Activated CD4-positive, alpha-beta T cell treated with anti-CD3 and anti-CD28 coated beads, Interleukin-2, Interleukin-6, amounts not matched to agents 100 ng/mL and 50 ng/mL, durations not matched to agents 16 hours and 8 hours (primary cell): ENCODE measurements at places on chromosomes 3 and 15.

DNA sequence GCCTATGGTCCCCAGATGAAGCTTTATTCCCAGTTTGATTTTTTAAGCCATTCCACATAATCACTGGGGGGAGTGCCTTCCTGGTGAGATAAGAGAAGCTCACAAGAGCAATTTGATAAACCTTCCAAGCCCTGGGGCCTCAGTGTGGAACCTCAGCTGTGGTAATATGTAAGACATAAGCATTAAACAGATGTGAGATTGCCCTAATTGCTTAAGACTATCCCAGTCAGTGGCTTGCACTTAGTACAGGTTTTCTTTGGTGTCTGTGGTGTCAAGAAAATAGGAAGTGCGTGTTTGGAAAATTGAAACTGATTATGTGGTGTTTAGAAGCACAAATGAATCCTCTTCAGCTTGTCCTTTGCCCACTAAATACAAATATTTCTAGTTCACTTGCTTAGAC, 54.3 kb downstream of the LRRN1 start:
- DNase-seq: no peak

DNA sequence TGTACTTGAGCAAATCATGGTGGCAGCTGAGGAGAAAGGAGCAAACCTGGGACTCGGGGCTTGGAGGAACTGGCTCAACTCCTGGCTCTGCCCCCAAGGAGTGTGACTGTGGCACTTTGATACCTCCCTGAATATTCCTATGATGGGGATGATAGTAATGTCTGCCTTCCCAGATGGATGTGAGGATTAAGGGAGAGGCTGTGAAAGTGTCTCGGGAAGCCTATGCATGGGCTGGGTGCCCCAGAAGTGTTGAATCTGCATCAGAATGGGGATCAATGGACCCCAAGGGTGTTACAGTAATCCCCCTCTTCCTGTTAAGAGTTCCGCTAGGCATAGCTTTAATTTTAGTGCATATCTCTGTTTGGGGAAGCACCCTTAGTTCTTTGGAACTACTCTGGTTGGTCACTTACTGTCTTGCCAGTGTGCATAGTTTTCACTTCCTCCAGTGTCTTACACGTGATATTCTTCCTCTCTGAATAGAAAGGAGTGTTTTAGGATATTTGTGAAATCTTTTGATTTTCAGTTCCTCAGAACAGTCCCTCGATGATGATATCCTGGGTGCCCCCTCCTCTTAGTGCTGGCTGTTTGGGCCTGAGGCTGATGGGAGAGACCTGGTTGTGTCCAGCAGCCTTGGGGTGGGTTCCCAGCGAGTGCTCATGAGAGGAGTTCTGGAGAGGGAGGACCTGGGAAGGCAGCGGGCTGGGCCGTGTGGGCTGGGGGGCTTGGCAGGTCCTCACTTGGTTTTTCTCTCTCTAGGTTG, 97.5 kb downstream of the CHDH start:
- no peak for DNase-seq

DNA sequence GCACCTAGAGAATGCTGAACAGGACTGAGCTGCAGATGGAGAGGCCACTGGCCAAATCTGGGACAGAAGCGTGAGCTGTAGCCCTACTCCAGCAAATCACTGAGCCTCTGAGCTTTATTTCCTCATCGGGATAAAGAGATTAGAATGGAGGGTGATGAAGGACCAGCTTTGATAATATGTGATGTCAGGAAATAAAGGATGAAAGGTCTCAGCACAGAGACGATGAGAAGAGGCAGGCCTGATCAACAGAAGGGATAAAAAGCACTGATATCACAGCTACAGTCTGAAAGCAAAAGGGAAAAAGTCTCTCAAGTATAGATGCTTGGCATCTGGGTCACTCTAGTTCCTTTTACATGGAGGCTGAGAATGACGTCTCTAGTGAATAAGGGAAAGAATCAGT, 70.0 kb downstream of the DHX30 start:
- DNase-seq: no peak

DNA sequence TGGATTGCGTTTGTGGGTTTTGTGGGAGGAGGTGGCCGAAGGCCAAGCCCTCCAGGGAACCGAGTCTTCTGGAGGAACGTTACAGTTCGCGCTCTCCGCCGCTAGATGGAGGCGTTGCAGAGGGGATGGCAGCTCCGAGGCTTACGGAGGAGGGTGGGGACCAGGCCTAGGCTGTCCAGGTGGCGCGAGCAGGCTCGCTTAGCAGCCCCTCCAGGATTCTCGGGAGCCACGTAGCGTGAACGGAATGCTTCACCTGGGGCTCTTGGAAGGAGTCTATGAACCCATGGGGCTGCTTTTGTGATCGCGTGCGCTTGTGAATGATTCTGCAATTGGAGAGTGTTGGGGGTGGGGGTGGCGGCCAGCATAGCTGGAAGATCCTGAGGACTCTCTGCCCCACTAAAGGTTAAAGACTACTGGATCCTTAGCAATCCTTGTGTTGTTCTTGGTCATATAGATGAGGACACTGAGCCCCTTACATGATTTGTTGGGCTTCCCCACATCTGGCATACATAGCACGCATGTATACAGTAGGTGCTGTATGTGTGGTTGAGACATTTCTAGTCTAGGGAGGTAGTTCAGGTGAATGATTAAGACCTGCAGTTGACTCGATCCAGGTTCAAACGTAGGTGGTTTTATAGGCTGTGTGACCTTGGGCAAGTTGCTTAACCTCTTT, 25.7 kb downstream of the FAM3D start:
- DNase-seq: peak; percentile 79

GRCh38 chr3:188712248-188712924, 459.4 kb upstream of the TPRG1 start:
- no peak for DNase-seq

DNA sequence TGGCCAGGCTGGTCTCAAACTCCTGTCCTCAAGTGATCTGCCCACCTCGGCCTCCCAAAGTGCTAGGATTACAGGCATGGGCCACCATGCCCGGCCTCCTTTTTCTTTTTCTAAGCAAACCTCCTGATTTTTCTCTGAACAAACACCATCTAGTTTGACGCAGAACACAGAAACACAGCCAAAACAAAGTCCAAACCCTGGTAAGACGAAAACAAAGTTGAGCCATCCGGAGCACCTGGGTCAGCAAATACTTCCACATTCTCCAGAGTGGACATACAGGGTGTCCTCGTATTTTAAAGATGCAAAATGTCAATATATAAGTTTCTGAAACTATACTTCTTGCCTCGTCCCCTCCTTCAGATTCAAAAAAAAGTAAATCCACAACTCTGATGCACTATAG, 635.1 kb upstream of the ADAMTS9 start:
- DNase-seq: no peak

- DNase-seq: no peak
Measured at GRCh38 chr3:76673171-76673570, 366.7 kb upstream of the ROBO2 start.

GRCh38 chr3:28891485-28891884, 389.4 kb upstream of the RBMS3 start:
- no peak for DNase-seq

- DNase-seq: no peak
Measured at GRCh38 chr3:149258298-149258697, 36.7 kb upstream of the CP start.

- DNase-seq: no peak
Measured at GRCh38 chr15:63463793-63464192, 40.6 kb upstream of the USP3 start.

DNA sequence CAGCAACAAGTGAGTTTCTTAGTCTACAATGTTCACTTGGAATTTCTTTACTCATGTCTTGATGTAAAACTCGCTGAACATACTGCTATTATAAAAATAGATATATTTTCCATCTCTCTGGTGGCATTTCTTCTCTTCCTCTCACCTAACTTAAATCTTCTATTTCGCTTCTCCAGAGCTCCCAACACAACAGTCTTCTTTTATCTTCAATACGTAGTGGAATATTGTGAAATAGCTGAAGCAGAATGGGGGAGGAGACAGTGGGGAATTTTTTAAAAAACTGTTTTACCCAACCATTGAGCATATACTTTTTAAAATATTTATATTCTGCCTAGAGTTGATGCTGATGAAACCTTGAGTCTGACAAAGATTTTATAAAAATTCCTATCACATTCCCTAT, 548.5 kb downstream of the RBMS3 start:
- DNase-seq: no peak

- peak; percentile 25 for DNase-seq
Measured at GRCh38 chr15:37098468-37099318, 1.7 kb downstream of the MEIS2 start.

- DNase-seq: no peak
Measured at GRCh38 chr15:88242586-88243555, 13.7 kb downstream of the NTRK3 start.

DNA sequence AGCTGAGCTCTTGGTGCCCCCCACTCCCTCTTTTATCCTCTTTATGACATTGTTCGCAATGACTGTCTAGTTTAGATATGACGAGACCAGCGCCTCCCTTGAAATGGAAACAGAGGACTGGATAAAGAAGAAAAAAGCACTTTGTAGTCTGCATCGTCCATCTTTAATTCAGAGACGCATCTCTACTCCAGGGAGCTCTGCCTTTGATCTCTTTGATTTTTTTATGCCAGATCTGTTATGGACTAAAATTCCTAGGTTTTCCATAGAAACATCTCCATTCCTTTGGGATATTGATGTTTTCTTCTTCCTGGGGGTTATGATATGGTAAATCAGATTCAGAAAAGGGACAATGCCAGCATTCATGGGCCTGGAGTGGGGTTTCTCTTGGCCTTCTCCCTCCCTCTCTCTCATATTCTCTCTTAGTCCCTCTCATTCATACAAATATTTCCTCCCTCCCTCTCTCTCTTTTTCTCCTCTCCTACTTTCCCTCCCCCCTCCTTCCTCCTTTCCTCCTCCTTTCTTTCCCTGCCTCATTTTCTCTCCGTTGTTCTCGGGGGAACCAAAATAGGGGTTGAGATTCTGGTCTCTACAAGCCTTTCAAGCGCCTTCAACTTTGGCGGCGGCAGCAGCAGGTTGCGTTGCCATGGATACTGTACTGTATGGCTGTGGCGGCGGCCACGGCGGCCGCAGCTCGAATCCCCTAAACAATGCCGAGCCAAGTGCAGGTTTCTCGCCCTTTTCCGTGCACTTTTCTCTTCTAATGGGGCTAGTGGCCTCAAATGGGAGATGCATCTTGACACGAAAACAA, 45.5 kb downstream of the ZIC4 start:
- DNase-seq: no peak

GRCh38 chr15:36579792-36580431, 486 bp downstream of the CDIN1 start:
- peak; percentile 23 for DNase-seq

DNA sequence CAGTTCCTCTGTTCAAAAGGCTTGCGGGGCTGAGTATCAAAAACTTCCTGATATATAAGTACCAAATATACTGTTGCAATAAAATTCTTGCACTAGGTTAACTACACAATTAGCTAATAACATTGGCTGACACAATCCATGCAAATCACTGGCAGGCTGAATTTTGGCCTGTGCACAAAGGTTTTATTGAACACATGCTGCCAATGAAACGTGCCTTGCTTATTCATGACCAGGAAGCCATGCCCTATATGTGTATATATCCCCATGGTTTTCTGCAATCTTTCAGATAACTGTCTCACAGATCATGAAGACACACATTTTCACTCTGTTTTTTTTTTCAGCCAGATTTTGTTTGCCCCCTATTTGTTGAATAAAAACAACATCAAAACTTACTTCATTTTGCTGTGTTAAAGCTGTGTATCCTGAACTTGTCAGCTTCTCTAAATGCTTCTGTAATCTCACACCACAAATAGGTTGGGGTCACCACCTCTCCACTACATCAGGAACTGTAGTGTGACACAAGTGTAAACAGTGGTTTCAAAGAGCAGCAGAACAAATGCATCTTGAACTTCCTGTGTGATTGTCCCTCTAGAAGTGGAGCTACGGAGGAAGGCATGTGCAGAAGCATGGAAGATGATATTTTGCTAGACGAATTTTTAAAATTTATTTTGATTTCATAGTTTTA, 920.7 kb upstream of the NR2F2 start:
- DNase-seq: no peak

GRCh38 chr3:140794507-140794906, 116.6 kb downstream of the TRIM42 start:
- no peak for DNase-seq

GRCh38 chr3:53075743-53076140, 29.9 kb upstream of the SFMBT1 start:
- DNase-seq: no peak

- no peak for DNase-seq
Measured at GRCh38 chr3:65343736-65344135, 655.9 kb upstream of the ADAMTS9 start.

GRCh38 chr3:94083261-94083660, 20.4 kb downstream of the NSUN3 start:
- DNase-seq: no peak

DNA sequence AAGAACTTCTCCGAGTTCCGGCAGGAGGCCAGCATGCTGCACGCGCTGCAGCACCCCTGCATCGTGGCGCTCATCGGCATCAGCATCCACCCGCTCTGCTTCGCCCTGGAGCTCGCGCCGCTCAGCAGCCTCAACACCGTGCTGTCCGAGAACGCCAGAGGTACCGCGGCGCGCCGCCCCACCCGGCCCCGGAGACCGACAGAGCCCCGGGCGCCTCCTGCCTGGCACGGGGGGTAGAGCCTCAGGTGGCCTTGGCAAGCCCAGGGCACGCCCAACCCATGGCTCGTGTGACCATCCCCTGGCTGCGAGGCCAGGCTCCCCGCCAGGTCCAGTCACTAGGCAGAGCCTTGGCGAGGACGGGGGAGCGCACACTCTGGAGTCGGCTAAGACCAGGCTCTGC, 134.1 kb downstream of the LRRK1 start:
- DNase-seq: no peak
